ENCODE measurements at places on chromosomes 16 and 17. TPM values are rescaled to one million over a fixed set of nuclear protein-coding genes. Genes with fewer than 3 reads are reported as not detected.

Gene GJC1
- total RNA-seq, result 17.9 TPM

Gene AIPL1
- not detected for total RNA-seq

Gene NRN1L
- total RNA-seq, result 0.89 TPM

Gene KCNJ2
- total RNA-seq, result 8.5 TPM

Gene KRT31
- not detected for total RNA-seq

Gene BCO1
- total RNA-seq, result 0.22 TPM

GRCh38 chr17:74827800-74828199, 31.9 kb downstream of the GRIN2C start:
- DNase-seq, result peak; percentile 43
- no peak overlapping the region for H3K4me3 ChIP-seq
- H3K27ac ChIP-seq, result no peak overlapping the region
- no peaks in the 10 kb centered on the region for H3K27me3 ChIP-seq

DNA sequence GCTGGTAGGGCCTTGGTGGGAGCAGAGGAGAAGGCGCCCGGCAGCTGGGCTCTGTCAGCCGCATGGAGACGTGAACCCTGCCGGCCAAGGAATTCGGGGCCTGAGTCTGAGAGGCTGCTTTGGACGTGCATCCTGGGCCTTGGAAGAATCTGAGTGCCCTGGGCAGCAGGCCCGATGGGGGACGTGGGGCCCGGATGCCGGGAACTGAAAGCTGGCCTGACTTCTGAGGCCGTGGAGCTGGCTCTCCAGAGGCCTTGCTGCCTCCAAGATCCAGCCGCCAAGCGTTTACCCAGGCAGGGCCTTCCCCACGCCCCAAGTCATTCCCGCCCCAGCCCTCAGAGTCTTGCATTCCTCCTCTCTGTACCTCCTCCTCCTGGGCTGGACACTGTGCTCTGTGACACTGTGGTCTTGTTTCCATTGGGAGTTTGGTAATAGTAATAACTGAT, 37.2 kb downstream of the NKD1 start:
- H3K4me1 ChIP-seq, result peaks cover 38% of the 10 kb centered on the region
- H3K27ac ChIP-seq, result peak overlapping the region; percentile 37
- H3K4me3 ChIP-seq, result no peak overlapping the region
- no peaks in the 10 kb centered on the region for H3K27me3 ChIP-seq

DNA sequence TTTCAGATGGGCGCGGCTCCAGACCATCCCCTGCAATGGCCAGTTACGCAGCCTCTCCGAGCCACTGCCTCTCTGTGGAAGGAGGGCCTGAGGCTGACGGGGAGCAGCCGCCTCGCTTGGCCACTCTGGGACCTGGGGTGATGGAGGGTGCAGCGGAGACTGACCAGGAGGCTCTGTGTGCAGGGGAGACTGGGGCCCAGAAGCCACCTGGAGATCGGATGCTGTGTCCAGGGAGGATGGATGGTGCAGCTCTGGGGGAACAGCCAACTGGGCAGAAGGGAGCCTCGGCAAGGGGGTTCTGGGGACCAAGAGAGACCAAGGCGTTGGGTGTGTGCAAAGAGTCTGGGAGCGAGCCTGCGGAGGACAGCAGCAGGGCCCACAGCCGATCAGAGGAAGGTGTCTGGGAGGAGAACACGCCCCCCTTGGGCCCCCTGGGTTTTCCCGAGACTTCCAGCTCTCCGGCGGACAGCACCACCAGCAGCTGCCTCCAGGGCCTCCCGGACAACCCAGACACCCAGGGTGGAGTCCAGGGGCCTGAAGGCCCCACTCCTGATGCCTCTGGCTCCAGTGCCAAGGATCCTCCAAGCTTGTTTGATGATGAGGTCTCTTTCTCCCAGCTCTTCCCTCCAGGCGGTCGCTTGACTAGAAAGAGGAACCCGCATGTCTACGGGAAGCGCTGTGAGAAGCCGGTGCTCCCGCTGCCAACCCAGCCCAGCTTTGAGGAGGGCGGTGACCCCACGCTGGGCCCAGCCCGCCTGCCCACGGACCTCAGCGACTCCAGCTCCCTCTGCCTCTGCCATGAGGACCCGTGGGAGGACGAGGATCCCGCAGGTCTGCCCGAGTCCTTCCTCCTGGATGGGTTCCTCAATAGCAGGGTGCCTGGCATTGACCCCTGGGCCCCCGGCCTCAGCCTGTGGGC, 17.4 kb upstream of the ZFPM1 start:
- peaks cover 27% of the 10 kb centered on the region for H3K4me1 ChIP-seq
- no peak overlapping the region for H3K27ac ChIP-seq
- DNase-seq, result no peak
- H3K36me3 ChIP-seq, result peaks cover 85% of the 10 kb centered on the region
- H3K4me3 ChIP-seq, result no peak overlapping the region

- H3K27ac ChIP-seq, result no peak overlapping the region
- H3K36me3 ChIP-seq, result peaks cover 3% of the 10 kb centered on the region
- peaks cover 67% of the 10 kb centered on the region for H3K4me1 ChIP-seq
- no peak overlapping the region for H3K4me3 ChIP-seq
Observed at GRCh38 chr17:17689312-17689711, 8.1 kb downstream of the RAI1 start.

- peak overlapping the region; percentile 66 for H3K4me3 ChIP-seq
- peak overlapping the region; percentile 65 for H3K27ac ChIP-seq
- peaks cover 22% of the 10 kb centered on the region for H3K4me1 ChIP-seq
Observed at GRCh38 chr17:80146121-80147034, 550 bp downstream of the EIF4A3 start.

DNA sequence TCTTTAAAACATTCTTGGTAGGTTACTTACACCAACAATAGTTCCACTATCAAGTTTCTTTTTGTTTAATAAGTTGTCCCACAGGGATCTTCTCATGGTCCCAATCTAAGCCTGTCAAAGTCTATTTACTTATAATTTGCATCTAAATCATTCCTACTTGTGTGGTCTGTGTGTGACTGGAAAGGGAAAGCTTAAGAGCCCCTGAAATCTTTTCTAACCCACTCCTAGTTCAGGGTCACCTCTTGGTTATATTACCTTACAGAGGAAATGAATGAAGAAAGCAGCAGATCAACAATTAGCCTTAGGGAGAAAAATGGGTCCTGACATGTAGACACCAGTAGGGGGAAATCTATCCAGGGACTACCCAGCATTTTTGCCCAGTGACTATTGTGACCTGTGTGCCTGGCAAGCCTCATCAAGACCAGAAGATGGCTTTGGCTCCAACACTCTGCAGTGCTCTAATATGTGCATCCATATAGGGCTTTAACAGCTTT, 110.4 kb upstream of the HAS3 start:
- DNase-seq, result no peak
- H3K4me3 ChIP-seq, result no peak overlapping the region
- no peaks in the 10 kb centered on the region for H3K36me3 ChIP-seq
- H3K27ac ChIP-seq, result no peak overlapping the region

- H3K4me1 ChIP-seq, result peaks cover 3% of the 10 kb centered on the region
- no peaks in the 10 kb centered on the region for H3K36me3 ChIP-seq
- no peak overlapping the region for H3K4me3 ChIP-seq
- no peak for DNase-seq
Observed at GRCh38 chr16:19776565-19776964, 58.5 kb downstream of the IQCK start.

- no peak overlapping the region for H3K4me3 ChIP-seq
- no peak overlapping the region for H3K27ac ChIP-seq
- no peaks in the 10 kb centered on the region for H3K27me3 ChIP-seq
- H3K4me1 ChIP-seq, result peaks cover 29% of the 10 kb centered on the region
- DNase-seq, result peak; percentile 44
- H3K36me3 ChIP-seq, result peaks cover 58% of the 10 kb centered on the region
Observed at GRCh38 chr17:74961657-74962350, 10.8 kb downstream of the HID1 start.

- peaks cover 6% of the 10 kb centered on the region for H3K4me1 ChIP-seq
- H3K27me3 ChIP-seq, result no peaks in the 10 kb centered on the region
- no peak overlapping the region for H3K27ac ChIP-seq
- no peaks in the 10 kb centered on the region for H3K36me3 ChIP-seq
Observed at GRCh38 chr16:57967916-57968315, 3.0 kb downstream of the CNGB1 start.

DNA sequence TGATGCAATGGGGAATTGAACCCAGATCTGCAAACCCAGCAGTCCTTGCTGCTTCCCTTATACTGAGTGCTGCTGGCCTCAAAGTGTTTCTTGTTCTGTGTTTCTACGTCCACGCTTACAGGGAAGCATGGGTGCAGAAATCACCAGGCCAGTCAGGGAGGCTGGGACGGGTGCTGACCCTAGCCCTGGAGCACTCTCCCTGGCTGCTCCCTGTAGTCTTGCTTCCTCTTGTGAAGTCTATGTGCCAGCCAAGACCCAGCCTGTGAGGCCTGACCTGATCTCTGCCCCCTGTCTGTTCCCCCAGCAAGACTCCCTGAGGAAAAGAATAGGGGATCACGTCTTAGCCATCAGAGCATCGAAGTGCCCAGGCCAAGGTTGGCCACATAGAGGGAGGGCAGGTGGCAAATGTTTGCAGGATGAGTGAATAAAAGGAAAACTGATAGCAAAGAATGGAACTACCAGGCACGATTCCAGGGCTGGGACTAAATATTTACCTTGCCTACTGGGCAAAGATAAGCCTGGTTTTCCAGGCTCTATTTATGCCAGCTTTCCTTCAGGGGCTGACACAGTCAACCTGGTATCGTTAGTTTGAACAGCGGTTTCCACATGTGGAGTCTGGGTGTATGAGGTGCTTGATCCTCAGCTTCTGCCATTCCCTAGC, 41.2 kb upstream of the RHOT1 start:
- no peak for DNase-seq
- H3K27ac ChIP-seq, result no peak overlapping the region
- peaks cover 7% of the 10 kb centered on the region for H3K4me1 ChIP-seq
- no peaks in the 10 kb centered on the region for H3K27me3 ChIP-seq

DNA sequence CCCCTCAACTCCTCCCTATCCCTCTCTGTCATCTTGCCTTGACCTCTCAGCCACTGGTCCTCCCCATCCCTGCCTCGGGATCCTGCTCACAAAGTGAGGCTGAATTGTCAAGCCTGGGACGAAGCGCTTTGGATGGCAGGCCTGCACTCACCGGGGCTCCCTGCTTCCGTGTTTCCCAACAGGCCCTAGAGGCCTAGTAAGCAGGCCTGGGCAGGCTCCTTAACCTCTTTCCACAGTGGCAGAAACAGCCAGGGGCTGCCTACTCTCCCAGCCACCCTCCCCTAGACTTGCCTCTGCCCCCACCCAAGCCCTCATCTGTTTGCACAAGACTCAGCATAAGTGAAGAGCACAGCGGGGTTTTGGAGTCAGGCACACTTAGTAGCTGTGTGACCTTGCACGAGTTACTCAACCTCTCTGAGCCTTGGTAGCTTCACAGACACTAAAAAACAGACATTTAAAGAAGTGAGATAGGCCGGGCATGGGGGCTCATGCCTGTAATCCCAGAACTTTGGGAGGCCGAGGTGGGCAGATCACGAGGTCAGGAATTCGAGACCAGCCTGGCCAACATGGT, 5.0 kb upstream of the FADS6 start:
- H3K27ac ChIP-seq, result no peak overlapping the region
- H3K36me3 ChIP-seq, result no peaks in the 10 kb centered on the region
- peaks cover 6% of the 10 kb centered on the region for H3K4me1 ChIP-seq
- peaks cover 28% of the 10 kb centered on the region for H3K27me3 ChIP-seq
- H3K4me3 ChIP-seq, result no peak overlapping the region

- no peak for DNase-seq
- H3K27ac ChIP-seq, result no peak overlapping the region
- no peaks in the 10 kb centered on the region for H3K4me1 ChIP-seq
Observed at GRCh38 chr17:69728816-69729215, 314.3 kb downstream of the MAP2K6 start.

- no peak overlapping the region for H3K4me3 ChIP-seq
- H3K4me1 ChIP-seq, result peaks cover 12% of the 10 kb centered on the region
- H3K27ac ChIP-seq, result no peak overlapping the region
Observed at GRCh38 chr17:45338023-45338781, 21.4 kb upstream of the MAP3K14 start.

- peaks cover 5% of the 10 kb centered on the region for H3K4me1 ChIP-seq
- DNase-seq, result no peak
- H3K27ac ChIP-seq, result peak overlapping the region; percentile 93
- peak overlapping the region; percentile 74 for H3K4me3 ChIP-seq
- H3K27me3 ChIP-seq, result no peaks in the 10 kb centered on the region
Observed at GRCh38 chr17:34981538-34982241, 1.4 kb downstream of the LIG3 start.

- peaks cover 15% of the 10 kb centered on the region for H3K4me1 ChIP-seq
- H3K27ac ChIP-seq, result no peak overlapping the region
- no peak overlapping the region for H3K4me3 ChIP-seq
- peaks cover 61% of the 10 kb centered on the region for H3K36me3 ChIP-seq
- H3K27me3 ChIP-seq, result no peaks in the 10 kb centered on the region
Observed at GRCh38 chr17:35002876-35003551, 22.7 kb downstream of the LIG3 start.

GRCh38 chr17:8222380-8222629, 11.9 kb upstream of the AURKB start:
- H3K4me3 ChIP-seq, result peak overlapping the region; percentile 92
- peak overlapping the region; percentile 99 for H3K27ac ChIP-seq
- H3K27me3 ChIP-seq, result no peaks in the 10 kb centered on the region
- peaks cover under 1% of the 10 kb centered on the region for H3K36me3 ChIP-seq
- no peak for DNase-seq
- peaks cover 44% of the 10 kb centered on the region for H3K4me1 ChIP-seq

GRCh38 chr17:58351831-58352595, at the start of gene SUPT4H1:
Gene SUPT4H1 (minus strand): TSS chr17:58352201. CDS start chr17:58352135, 66 bp downstream.
- H3K4me3 ChIP-seq, result peak within 1 kb of the TSS; percentile 93
- H3K4me1 ChIP-seq, result peaks cover 9% of the 10 kb centered on the region
- no peaks in the 10 kb centered on the region for H3K27me3 ChIP-seq
- DNase-seq, result peak; percentile 86

Data from spinal cord (tissue), 10 donors.